Thoracic aorta (tissue), 2 donors: ENCODE measurements at places on chromosomes 6 and 20. TPM values are rescaled to one million over a fixed set of nuclear protein-coding genes. Genes with fewer than 3 reads are reported as not detected.

Gene PRDM13
- not detected for total RNA-seq

Gene CCN2
- total RNA-seq, result 821 TPM

Gene IL17A
- not detected for total RNA-seq

Gene KHDRBS2
- total RNA-seq, result 0.54 TPM

Gene NR2E1
- not detected for total RNA-seq

Gene RSPH3
- 4.7 TPM for total RNA-seq

Gene TCP11
- not detected for total RNA-seq

Gene HLA-DQA1
- 24.4 TPM for total RNA-seq

Gene GJA1
- 199 TPM for total RNA-seq

Gene C6orf52
- not detected for total RNA-seq

Gene CSTF1
- 22.5 TPM for total RNA-seq

Gene TUBB2B
- 1.8 TPM for total RNA-seq

Gene CLVS2
- 0.07 TPM for total RNA-seq

Gene CRISP1
- total RNA-seq, result not detected

Gene EPB41L1
- 102 TPM for total RNA-seq

Gene SRSF12
- 1.3 TPM for total RNA-seq

Gene HLA-DMB
- 13.5 TPM for total RNA-seq

Gene CDSN
- 1.6 TPM for total RNA-seq

Gene AVP
- not detected for total RNA-seq

Gene HLA-DMA
- total RNA-seq, result 41.7 TPM

Gene KCNK5
- total RNA-seq, result 8.6 TPM

Gene PSMG4
- 19.4 TPM for total RNA-seq

Gene CGA
- total RNA-seq, result not detected

Gene OOEP
- not detected for total RNA-seq
